ENCODE measurements at places on chromosomes 5 and 9. TPM values are rescaled to one million over a fixed set of nuclear protein-coding genes. Genes with fewer than 3 reads are reported as not detected.

- H3K27ac ChIP-seq: no peak overlapping the region
- no peak overlapping the region for H3K4me3 ChIP-seq
- no peaks in the 10 kb centered on the region for H3K36me3 ChIP-seq
- H3K4me1 ChIP-seq: no peaks in the 10 kb centered on the region
- no peaks in the 10 kb centered on the region for H3K27me3 ChIP-seq
Observed at GRCh38 chr9:92781899-92782298, 17.3 kb upstream of the BICD2 start.

GRCh38 chr5:111930905-111931461, 174.0 kb upstream of the NREP start:
- H3K27me3 ChIP-seq: no peaks in the 10 kb centered on the region
- no peak overlapping the region for H3K27ac ChIP-seq
- no peak overlapping the region for H3K4me3 ChIP-seq
- H3K4me1 ChIP-seq: no peaks in the 10 kb centered on the region
- H3K36me3 ChIP-seq: no peaks in the 10 kb centered on the region
- DNase-seq: no peak

DNA sequence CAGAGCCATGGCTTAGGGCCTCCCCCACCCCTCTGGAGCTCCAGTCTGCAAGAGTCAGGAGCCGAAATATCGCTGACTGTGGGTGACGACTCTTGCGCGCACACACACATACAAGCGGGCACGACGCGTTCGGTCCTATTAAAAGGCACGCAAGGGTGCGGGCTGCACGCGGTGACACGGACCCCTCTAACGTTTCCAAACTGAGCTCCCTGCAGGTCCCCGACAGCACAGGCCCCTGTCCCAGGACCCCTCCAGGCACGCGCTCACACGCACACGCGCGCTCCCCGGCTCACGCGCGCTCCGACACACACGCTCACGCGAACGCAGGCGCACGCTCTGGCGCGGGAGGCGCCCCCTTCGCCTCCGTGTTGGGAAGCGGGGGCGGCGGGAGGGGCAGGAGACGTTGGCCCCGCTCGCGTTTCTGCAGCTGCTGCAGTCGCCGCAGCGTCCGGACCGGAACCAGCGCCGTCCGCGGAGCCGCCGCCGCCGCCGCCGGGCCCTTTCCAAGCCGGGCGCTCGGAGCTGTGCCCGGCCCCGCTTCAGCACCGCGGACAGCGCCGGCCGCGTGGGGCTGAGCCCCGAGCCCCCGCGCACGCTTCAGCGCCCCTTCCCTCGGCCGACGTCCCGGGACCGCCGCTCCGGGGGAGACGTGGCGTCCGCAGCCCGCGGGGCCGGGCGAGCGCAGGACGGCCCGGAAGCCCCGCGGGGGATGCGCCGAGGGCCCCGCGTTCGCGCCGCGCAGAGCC, at the start of gene GRIN1:
GRIN1 (plus strand) TSS at position 433 of the 746 bp plus-strand sequence. CDS start 333 bp downstream, outside the sequence.
- no peak within 1 kb of the TSS for H3K27ac ChIP-seq
- H3K4me1 ChIP-seq: no peaks in the 10 kb centered on the region
- H3K4me3 ChIP-seq: no peak within 1 kb of the TSS
- H3K27me3 ChIP-seq: no peaks in the 10 kb centered on the region
- no peaks in the 10 kb centered on the region for H3K36me3 ChIP-seq

- peaks cover 25% of the 10 kb centered on the region for H3K4me1 ChIP-seq
- H3K27me3 ChIP-seq: peaks cover 40% of the 10 kb centered on the region
- H3K4me3 ChIP-seq: peak overlapping the region; percentile 23
- H3K36me3 ChIP-seq: no peaks in the 10 kb centered on the region
Observed at GRCh38 chr5:159106193-159106568, 6.5 kb upstream of the EBF1 start.

GRCh38 chr9:69599232-69599971, 72.8 kb downstream of the APBA1 start:
- H3K27ac ChIP-seq: no peak overlapping the region
- no peak for DNase-seq
- H3K4me1 ChIP-seq: no peaks in the 10 kb centered on the region
- no peaks in the 10 kb centered on the region for H3K36me3 ChIP-seq
- no peaks in the 10 kb centered on the region for H3K27me3 ChIP-seq

- H3K4me1 ChIP-seq: no peaks in the 10 kb centered on the region
- H3K4me3 ChIP-seq: no peak overlapping the region
Observed at GRCh38 chr5:16574789-16575721, 41.7 kb downstream of the RETREG1 start.

- no peak overlapping the region for H3K4me3 ChIP-seq
- H3K27ac ChIP-seq: peak overlapping the region; percentile 35
- no peaks in the 10 kb centered on the region for H3K27me3 ChIP-seq
- peaks cover 9% of the 10 kb centered on the region for H3K4me1 ChIP-seq
- no peaks in the 10 kb centered on the region for H3K36me3 ChIP-seq
- DNase-seq: peak; percentile 49
Observed at GRCh38 chr5:57111993-57112392, 61.9 kb upstream of the GPBP1 start.

GRCh38 chr9:134316449-134317160, 9.7 kb upstream of the RXRA start:
- no peaks in the 10 kb centered on the region for H3K27me3 ChIP-seq
- no peak overlapping the region for H3K4me3 ChIP-seq
- H3K36me3 ChIP-seq: no peaks in the 10 kb centered on the region
- peaks cover 27% of the 10 kb centered on the region for H3K4me1 ChIP-seq
- H3K27ac ChIP-seq: no peak overlapping the region

- H3K27ac ChIP-seq: no peak overlapping the region
- no peaks in the 10 kb centered on the region for H3K4me1 ChIP-seq
- DNase-seq: no peak
- H3K36me3 ChIP-seq: no peaks in the 10 kb centered on the region
- H3K27me3 ChIP-seq: no peaks in the 10 kb centered on the region
Observed at GRCh38 chr9:114205171-114206015, 50.1 kb downstream of the COL27A1 start.

- no peaks in the 10 kb centered on the region for H3K27me3 ChIP-seq
- no peak overlapping the region for H3K27ac ChIP-seq
- H3K4me1 ChIP-seq: no peaks in the 10 kb centered on the region
Observed at GRCh38 chr5:82106756-82107155, 134.9 kb downstream of the ATG10 start.

GRCh38 chr5:112366987-112367386, 52.1 kb downstream of the EPB41L4A start:
- no peaks in the 10 kb centered on the region for H3K4me1 ChIP-seq
- H3K4me3 ChIP-seq: no peak overlapping the region
- peak; percentile 23 for DNase-seq
- H3K36me3 ChIP-seq: no peaks in the 10 kb centered on the region

GRCh38 chr9:127519301-127520166, 68.2 kb downstream of the LRSAM1 start:
- H3K36me3 ChIP-seq: peaks cover 2% of the 10 kb centered on the region
- H3K4me1 ChIP-seq: peaks cover 4% of the 10 kb centered on the region
- no peaks in the 10 kb centered on the region for H3K27me3 ChIP-seq
- no peak overlapping the region for H3K27ac ChIP-seq
- no peak overlapping the region for H3K4me3 ChIP-seq
- no peak for DNase-seq

DNA sequence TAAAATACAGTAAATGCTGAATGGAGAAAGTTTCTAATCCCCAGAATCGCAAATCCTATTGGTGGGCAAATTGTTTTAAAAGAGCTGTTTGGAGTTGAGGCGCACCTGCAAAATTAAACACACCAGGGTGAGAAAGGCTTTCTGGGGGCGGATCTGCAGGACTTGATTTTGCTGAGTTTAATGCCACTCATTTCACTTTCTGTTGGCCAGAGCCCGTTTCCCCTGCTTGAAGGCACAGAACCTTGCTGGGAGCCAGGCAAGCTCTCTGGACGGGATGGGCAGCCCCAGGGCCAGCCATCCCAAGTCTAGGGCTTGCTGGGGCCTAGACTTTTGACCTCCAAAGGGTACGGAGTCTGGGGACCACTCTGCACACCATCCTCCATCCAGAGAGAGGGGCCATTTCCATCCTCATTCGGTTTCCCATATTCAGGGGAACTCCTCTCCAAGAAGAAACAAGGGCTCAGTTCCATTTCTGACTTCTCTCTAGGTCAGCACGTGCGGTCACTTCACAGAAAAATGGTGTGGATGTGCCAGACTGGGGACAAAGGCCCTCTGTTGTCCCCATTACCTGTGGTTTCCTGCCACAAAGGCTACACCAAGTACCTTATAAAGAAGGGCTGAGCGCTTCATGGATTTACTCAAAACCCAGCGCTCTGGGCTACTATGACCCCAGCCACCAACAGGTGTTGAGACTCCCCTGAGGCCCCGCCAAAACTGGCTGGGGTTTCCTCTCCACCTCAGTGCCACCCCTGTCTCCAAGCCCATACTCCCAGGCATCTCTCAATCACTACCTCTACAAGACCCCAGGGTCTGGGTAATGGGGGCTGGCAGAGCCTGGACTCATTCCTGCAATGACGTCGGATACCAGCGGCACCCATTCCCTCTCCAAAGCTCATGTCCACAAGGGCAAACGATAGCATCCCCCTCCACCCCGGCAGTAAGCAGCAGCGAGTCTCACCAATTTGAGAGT, 170.0 kb downstream of the AUH start:
- H3K36me3 ChIP-seq: no peaks in the 10 kb centered on the region
- no peaks in the 10 kb centered on the region for H3K27me3 ChIP-seq
- peaks cover 2% of the 10 kb centered on the region for H3K4me1 ChIP-seq
- H3K4me3 ChIP-seq: no peak overlapping the region
- H3K27ac ChIP-seq: peak overlapping the region; percentile 99
- DNase-seq: peak; percentile 41

GRCh38 chr9:5630081-5630507, 1.2 kb downstream of the RIC1 start:
- no peaks in the 10 kb centered on the region for H3K36me3 ChIP-seq
- peak overlapping the region; percentile 87 for H3K27ac ChIP-seq
- H3K4me1 ChIP-seq: no peaks in the 10 kb centered on the region
- DNase-seq: no peak
- no peaks in the 10 kb centered on the region for H3K27me3 ChIP-seq
- H3K4me3 ChIP-seq: peak overlapping the region; percentile 98

Gene SIT1
- total RNA-seq: 0.18 TPM

Gene SAPCD2
- total RNA-seq: not detected

Gene ANKRD18B
- total RNA-seq: not detected

Gene RNF20
- total RNA-seq: 19.8 TPM

Gene GARNL3
- 8.8 TPM for total RNA-seq

Gene TSC1
- 22.8 TPM for total RNA-seq

Gene BNC2
- 0.43 TPM for total RNA-seq

Gene TCERG1
- total RNA-seq: 13.3 TPM

Gene CCNI2
- not detected for total RNA-seq

Gene SOWAHA
- total RNA-seq: 1.4 TPM

Gene MYMK
- total RNA-seq: not detected

All from right lobe of liver (tissue), 6 donors.